CD8-positive, alpha-beta memory T cell (primary cell): ENCODE measurements at places on chromosomes 5 and 9.

- DNase-seq: no peak
These were observed 480.1 kb downstream of the CDH12 start for GRCh38 chr5:22372826-22373660.

DNA sequence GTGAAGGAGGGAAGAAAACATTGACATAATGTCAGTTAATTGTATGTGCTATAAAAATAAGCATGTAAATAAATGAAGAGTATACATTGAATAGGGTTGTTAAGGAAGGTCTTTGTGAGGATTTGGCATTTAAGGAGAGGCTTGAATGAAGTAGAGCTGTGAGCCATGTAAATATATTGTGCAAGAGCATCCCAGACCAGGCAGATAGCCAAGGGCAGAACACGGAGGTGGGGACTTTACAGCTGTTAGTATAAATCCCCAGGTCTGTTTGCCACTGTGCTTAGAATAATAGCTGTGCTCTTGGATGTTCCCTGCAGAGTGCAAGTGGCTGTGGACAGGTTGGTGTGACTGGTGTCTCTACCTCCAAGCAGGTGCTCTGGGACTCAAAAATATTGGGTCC is 211.7 kb downstream of the LRRC70 start:
- DNase-seq: no peak

- no peak for DNase-seq
These were observed 92.6 kb upstream of the TRIM32 start for GRCh38 chr9:116594547-116594946.

DNA sequence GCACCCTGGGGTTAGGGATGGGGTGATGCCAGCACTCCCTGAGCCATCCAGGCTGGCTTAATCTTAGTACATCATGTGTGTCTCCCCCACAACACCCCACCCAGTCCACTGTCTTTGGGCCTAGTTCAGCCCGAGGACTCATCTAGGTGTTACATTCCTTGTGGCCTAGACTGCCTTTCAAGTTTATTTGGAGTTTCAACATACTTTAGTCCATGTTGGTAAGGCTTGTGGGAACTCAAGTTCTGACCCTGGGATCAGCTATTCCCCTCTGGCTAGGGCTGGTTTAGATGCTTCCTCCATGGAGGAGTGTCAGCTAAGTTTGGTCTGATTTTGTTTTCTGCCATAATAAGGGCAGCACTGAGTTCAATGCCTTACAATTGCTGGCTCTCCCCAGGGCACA is 302.4 kb downstream of the SMARCA2 start:
- no peak for DNase-seq

GRCh38 chr5:443239-444151 is 519 bp downstream of the EXOC3 start:
- peak; percentile 23 for DNase-seq

DNA sequence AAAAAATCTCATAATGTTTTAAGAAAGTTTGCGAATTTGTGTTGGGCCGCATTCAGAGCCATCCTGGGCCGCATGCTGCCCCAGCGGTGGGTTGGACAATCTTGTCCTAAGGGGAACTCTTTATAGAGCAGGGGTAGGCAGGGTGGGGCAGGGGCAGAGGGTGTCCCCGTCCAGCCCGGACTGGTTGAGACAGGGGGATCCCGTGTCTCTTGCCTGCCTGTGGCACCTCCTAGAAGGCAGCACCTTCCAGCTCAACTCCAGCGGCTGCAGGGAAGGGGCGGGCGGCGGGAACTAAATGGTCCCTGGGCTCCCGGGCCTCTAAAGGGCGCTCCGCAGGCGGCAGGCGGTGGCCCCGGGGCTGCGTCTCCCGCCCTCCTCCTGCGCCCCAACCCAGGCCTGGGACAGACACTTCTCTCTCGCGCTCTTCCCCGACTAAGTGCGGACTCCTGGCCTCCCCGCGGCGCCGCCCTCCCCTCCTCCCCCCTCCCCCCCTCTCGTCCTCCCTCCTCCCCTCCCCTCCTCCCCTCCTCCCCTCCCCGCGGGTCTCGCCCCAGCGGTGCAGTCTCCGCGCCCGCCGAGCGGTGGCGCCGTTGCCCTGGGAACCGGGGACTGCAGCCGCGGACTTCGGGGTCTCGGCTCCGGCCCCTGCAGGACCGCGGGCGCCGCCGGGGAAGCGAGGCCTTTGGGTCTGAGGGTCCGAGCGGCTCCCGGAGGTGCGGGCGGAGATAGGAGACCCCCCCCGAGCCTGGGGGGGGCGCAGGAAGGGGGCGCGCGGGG is 132.6 kb downstream of the MRPL36 start:
- DNase-seq: no peak

DNA sequence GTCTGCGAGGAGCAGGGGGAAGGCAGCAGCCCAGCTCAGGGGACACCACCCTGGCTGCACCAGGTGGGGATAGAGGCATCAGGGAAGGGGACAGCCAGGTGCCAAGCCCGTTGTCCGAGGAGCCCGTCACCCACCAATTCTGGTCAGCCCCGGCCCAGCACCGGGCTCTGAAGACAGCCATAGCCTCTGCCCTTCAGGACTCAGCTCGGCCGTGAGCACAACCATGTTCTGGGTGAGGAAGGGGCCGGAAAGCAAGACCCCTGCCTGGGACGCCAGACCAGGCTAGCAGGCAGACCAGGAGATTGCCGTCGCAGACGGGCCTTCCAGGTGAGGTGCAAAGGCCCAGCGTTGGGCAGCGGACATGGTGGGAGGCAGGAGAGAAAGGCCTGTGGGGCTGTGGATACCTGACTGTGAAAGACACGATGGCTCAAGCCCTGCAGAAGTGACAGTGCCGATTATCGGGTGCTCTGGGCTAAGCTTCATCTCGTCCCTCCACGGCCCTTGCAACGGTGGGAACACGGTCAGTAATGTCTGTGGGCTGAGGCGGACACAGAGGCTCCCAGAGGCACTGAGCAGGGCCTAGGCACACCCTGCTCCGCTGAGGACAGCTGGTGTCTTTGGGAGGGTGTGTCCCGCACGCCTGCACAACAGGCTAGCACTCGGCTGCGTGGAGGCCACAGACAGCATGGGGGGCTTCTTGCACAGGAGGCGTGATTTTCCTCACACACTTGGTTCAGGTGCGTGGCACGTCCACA is 36.5 kb downstream of the DBH start:
- DNase-seq: no peak

- DNase-seq: no peak
These were observed 146.5 kb downstream of the NSG2 start for GRCh38 chr5:174191850-174192655.

DNA sequence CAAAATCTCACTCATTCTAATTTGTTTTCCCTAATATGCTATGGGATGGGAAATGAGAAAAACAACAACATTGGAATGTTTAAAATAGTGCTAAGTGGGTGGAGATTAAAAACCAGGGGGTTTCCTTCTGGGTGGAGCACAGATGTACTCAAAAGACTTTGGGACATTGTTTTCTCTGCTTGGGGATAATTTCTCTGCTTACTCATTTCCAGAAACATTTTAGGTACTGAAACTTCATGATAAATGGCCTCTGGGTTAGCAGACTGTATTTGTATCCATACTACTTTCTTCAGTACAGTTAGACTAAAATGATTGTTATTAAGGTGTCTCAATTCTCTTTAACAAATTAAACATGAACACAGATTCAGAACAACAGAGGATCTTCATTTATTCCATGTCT is 17.4 kb downstream of the ELOVL7 start:
- DNase-seq: no peak

DNA sequence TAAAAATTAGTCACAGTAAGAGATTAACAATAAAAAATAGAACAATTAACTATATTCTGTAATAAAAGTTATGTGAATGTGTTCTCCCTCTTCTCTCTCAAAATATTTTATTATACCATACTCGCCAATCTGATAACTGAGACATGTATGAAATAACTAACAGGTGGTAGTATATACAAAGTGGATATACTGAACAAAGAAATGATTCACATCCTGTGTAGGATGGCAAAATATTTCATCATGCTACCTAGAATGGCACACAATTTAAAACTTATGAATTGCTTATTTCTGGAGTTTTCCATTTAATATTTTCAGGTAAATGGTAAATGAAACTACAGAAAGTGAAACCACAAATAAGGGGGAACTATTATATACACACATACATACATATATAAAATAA is 152.5 kb downstream of the RNF180 start:
- DNase-seq: no peak

DNA sequence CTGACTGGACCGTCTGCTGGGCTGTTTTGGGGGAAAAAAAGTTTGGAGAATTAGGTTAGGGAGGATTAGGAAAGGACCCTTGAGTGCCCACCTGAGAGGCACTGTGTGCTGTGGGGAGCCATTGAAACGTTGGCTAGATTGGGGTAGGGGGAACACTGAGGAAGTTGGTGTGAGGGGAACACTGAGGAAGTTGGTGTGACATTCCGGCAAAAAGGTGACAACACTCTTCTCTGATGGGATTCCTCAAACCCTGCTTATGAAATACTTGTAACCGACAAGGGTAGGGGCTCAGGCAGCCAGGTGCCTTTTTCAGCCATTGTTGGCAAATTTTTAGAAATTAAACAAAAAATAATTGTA is 1.0 kb downstream of the CYSTM1 start:
- no peak for DNase-seq

DNA sequence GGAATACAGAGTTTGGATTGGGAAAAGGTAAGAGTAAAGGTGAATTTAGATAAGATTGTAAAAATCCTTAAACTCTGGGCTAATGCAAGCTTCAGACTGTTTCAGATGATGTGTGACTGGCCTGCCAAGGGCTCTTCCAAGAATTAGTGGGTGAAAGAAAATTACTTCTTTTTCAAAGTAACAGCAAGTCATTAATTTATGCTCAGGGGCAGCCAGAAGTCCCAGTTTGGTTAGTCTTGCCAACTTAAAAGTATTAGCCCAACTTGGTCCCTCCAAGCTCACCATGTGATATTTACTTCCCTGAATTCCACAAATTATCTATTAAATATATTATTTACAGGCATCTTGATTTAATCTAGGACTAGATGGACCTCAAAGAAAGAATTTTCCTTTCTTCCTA is 947.8 kb downstream of the NR2F1-AS1 start:
- no peak for DNase-seq

GRCh38 chr5:6483880-6484382 is 35.3 kb downstream of the UBE2QL1 start:
- DNase-seq: no peak

DNA sequence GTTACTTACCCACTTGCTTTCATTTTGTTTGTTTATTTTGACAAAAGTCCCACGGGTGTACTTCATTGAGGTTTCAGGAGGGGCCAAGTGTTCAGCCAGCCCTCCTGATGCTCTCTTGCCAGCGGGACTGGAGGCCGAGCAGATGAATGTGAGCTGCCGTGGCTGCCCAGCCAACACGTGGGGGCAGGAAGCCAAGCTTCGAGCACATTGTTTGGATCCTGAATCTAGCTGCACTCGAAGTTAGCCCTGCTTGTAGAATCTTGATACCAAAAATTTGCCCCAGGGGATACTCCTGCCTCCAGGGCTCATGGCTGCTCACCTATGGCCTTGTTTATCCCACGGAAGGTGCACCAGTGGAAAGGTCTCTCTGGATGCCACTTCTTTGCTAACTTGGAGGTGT is 49.3 kb downstream of the RASGEF1C start:
- no peak for DNase-seq

DNA sequence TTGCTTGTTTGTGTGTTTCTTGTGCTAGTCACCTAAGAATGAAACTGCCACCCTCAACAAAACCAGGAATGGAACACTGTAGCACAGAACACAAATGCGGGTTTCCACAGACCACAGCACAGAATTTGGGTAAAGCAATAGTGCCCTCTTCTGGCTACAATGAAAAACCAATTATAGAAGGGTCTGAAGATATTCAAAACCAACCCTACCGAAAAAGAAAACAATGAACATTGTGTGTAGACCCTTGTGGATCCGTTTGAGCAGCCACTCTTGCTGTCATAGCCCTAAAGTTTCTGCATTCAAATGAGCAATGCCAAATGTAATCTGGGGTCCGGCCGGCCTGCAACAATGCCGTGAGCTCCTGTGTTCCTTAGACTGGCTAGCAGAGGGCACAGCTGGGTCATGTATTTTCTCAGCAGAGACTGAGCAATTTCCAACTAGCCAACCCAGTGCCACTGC is 8.3 kb upstream of the ENC1 start:
- no peak for DNase-seq

DNA sequence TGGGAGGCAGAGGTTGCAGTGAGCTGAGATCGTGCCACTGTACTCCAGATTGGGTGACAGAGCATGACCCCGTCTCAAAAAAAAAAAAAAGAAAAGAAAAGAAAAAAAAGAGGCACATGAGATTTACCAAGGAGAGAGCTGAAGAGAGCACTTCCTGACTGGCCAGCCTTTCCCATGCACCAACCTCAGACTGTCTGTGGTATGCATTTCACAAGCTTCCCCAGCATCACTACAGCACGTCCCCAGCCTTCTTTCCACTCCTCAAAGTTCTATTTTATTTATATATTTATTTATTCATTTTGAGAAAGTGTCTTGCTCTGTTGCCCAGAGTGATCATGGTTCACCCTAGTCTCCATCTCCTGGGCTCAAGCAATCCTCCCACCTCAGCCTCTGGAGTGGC is 13.6 kb upstream of the FUBP3 start:
- DNase-seq: no peak

DNA sequence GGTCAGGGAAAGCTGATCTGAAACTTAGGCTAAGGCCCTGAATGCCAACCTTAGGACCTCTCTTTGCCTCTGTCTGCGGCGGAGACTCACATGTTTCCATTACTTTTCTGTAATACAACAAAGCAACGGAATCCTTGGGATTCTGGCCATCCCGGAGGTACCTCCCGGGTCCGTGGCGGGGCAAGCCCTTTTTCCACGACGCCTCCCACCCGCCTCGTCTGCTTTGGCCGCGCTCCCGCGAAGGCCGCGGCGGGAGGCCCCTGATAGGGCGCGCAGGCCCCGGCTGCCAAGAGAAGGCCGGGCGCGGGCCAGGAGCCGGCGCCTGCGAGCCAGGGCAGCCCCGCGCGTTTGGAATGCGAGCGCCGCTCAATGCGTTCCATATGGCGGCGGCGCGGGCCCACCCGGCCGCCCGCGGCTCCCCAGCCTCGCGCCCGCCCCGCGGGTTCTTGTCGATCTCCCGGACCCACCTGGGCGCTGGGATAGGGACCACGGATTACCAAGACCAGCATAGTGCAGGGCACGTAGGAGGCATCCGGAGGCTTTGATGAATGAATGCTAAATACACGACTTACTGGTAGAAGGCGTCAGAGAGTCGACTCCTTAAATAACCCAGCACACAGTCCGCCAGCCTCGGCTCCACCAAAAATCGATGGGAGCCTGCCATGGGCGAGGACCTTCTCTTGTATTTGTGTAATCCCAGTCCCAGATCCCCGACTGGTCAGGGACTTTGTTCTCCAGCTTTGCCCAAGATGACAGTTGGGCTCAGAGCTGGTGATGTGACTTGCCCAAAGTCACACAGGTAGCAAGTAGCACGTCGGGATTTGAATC is 17.5 kb upstream of the PHF19 start:
- no peak for DNase-seq

DNA sequence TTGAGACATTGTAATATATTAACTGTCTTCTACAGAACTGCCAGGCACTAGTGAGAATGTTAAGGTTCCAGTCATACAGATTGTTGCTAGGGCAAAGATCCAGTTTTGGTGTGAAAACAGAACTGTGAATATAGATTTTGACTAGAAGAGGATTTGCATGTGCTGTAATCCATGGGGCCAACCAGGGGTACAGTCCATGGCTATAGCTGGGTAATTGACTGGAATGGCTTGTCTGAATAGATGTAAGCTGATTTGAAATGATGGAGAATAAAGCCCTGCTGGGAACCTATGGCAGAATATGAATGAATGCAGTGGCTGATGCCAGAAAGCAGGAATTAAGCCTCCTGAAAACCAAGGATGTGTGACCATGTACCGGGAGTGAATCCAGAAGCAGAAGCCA is 748.5 kb upstream of the CDH10 start:
- DNase-seq: no peak

- no peak for DNase-seq
These were observed 378.5 kb downstream of the MLLT3 start for GRCh38 chr9:20243841-20244240.

- no peak for DNase-seq
These were observed 144.1 kb upstream of the NFIL3 start for GRCh38 chr9:91567642-91568274.
